Fibroblast of skin of right biceps (primary cell): ENCODE measurements at places on chromosomes 4 and X.

- DNase-seq: no peak
Observed at GRCh38 chr4:81375745-81376144, 96.0 kb downstream of the RASGEF1B start.

DNA sequence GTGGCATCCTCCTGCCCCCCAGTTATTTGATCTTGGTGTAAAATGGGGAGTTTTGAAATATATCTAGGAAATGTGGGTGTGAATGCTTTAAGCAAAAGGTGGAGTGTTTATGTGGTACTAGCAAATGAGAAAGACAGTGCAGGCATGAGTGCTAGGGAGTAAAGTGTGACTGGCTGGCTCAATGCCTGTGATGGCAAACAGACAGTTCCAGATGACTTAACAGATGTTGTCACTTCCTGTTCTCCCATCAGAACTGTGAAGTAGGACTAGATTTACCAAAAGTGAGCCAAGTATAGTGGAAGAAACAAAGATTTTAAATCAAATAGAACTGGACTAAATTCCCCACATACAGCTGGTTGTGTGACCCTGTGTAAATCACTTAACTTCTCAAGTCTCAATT lies 8.4 kb upstream of the AMOT start:
- DNase-seq: no peak

GRCh38 chr4:78710536-78710935 lies 65.6 kb upstream of the BMP2K start:
- DNase-seq: peak; percentile 72

DNA sequence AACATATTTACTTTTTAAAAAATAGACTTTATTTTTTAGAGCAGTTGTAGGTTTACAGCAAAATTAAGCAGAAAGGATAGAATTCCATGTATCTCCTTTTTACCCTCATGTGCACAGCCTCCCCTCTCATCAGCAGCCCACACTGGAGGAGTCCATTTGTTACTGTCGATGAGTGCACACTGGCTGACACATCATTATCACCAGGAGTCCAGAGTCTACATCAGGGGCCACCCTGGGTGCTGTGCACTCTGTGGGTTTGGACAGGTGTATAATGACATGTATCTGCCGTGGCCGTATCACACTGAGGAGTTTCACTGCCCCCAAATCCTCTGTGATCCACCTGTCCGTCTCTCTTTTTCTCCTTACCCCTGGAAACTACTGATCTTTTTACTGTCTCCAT lies 26.3 kb downstream of the TBC1D14 start:
- DNase-seq: no peak

DNA sequence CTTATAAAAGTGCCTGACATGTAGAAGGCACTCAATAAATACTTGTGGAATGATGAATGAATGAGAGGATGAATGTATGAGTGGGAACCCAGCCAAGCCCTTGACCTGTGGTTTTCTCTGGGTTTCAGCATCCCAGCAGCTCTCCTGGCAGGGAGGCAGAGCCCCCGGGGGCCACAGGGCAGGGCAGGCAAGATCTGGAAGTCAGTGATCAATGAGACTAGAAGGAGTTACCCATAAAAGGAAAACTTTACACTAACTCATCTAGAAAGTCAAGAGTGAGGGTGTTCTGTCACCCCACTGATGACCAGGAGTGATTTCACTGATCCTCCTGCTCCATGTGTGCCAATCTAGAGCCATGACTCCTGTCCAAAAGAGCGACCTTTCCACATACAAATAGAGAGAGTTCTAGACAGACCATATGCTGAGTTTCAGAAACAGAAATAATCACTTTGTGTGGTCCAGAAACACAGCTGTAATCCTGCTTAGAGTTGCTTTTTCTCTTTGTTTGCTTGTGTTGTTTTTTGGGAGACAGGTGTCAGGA lies 37.4 kb downstream of the MGARP start:
- peak; percentile 81 for DNase-seq

DNA sequence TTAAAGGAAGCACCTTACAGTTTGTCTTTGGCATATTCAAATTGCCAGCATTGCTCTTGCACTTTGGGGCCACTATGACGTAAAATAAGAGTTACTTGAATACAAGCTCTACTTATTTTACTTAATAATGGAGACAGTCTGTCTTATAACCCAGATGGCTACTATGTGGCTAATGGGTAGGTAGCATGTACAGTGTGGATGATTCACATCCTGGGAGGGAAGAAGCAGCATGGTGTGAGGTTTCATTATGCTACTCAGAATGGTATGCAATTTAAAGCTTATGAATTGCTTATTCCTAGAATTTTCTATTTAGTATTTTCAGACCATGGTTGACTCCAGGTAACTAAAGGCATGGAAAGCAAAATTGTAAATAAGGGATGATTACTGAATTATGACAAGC lies 761.8 kb upstream of the ATOH1 start:
- DNase-seq: peak; percentile 69

DNA sequence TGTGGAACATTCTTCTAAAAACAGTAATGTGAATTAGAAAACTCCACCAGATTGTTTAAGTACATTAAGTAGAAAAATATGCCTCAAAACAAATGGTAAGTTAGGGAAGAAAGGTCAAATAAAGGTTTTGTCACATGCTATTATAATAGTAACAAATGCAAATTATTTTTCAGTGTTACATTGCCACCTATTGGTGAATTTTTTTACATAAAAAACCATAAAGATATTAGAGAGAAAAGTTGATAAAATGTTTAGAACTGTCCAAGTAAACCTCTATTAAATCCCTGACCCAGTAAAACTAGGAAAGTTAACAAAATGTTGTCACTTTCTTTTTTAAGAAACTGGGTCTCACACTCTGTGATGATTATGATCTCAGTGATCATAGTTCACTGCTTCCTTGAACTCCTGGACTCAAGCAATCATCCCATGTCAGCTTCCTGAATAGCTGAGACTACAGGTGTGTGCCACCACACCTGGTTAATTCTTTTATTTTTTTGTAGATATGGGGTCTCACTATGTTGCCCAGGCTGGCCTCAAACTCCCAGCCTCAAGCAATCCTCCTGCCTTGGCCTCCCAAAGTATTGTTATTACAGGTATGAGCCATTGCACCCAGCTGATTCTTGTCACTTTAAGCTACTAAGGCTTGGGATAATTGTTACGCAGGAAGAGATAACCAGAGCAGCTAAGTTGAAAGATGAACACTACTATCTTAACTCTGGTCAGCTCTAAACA lies 157.6 kb downstream of the ATRX start:
- DNase-seq: peak; percentile 3

DNA sequence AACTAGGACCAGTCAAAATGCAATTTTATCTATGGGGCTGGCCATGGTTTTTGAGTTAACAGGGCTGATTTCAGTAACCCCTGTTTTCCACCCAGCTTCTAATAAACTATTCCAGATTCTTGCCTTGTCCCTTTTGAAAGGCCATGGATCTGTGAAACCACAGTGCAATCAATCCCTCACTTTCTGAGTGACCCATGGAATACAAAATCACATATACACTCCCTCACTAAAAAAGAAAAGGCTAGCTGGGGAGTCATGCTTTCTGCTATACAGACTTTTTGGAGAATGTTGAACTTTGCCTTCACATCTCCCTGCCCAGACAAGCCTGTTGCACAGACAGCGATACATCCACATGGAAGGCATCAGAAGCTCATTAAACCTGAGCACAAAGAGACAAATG lies 47.9 kb downstream of the MAD2L1 start:
- DNase-seq: peak; percentile 30

- peak; percentile 18 for DNase-seq
Observed at GRCh38 chr4:41882625-41883347, 52.4 kb upstream of the TMEM33 start.

DNA sequence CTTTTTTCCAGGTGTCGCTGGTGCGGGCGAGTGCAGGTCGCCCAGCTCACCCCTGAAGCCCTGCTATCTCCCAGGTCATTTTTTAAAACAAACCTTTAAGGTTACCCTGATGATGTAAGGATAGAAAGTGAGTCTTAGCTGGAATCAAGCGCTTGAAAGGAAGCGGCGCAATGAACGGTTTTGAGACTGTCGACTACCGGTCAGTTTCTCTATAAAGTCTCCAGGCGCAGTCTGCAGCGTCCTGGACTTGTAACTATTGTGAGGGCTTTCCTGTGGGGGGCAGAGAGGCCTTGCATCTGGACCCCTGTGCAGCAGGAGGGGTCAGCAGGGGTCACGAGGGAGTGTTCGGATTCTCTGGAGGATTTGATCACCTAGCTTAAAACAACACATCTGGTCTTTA lies 1.6 kb downstream of the KIT start:
- DNase-seq: no peak

- DNase-seq: peak; percentile 63
Observed at GRCh38 chrX:103495786-103496185, 23.5 kb downstream of the RAB40A start.

- DNase-seq: peak; percentile 99
Observed at GRCh38 chr4:101279377-101279871, 67.9 kb downstream of the PPP3CA start.

DNA sequence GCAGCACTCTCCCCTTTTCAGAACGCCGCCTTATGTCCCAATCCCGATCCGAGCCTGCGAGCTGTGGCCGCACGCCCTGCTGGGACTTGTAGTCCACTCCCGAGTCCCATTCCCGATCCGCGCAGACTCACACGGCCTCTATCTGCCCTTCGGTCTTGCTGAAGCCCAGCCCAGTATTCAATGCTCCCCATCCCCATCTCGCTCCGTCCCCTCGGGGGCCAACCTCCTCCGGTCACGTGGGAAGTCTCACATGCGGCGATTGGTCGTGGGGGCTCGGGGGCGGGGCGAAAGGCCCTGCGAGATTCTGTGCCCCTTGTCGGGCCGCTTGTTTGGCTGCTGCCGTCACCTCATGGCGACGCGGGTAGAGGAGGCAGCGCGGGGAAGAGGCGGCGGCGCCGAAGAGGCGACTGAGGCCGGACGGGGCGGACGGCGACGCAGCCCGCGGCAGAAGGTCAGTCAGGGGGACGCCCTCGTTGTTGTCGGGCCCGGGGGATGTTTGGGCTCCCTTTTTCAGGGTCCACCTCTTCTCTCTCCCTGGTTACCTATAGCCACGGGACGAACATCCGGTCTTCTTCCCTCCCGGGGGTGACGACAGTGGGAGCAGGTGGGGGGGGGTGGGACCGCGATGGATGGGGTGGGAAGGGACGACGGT lies at the start of gene TXLNG:
TXLNG (plus strand) TSS at position 328 of the 652 bp plus-strand sequence; CDS start at position 350, 22 bp downstream.
- peak; percentile 98 for DNase-seq

- no peak for DNase-seq
Observed at GRCh38 chr4:4853371-4853823, 6.1 kb upstream of the MSX1 start.

- DNase-seq: no peak
Observed at GRCh38 chr4:153499005-153499404, 32.8 kb downstream of the TMEM131L start.

DNA sequence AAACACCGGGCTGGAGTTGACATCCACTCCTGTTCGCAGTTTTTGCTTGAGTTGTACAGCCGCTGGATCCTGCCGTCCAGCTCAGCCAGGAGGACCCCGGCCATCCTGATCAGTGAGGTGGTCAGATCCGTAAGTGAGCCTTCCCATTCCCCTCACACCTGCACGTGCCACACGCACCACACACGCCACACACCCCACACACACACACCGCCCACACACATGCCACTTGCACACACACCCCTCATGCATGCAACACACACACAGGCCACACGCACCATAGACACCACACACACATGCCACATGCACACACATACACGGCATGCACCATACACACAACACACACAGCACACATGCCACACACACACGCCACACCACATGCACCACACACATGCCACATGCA lies 20.1 kb upstream of the MSANTD1 start:
- DNase-seq: no peak

DNA sequence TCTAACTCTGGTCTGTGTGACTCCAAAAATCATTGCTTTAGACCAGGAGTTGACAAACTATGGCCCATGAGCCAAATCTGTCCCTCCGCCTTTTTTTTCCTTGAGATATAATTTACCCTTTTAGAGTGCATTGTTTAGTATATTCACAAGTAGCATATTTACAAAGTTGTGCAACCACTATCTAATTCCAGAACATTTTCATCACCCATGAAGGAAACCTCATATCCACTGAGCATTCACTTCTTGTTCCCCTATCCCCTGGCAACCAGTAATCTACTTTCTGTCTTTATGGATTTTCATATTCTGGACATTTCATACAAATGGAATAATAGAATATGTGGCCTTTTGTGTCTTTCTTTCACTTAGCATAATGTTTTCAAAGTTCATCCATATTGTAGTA lies 67.4 kb upstream of the CITED1 start:
- no peak for DNase-seq

- no peak for DNase-seq
Observed at GRCh38 chr4:183155450-183156184, 56.6 kb downstream of the WWC2 start.

- no peak for DNase-seq
Observed at GRCh38 chrX:104018126-104018525, 4.6 kb upstream of the H2BW1 start.

- peak; percentile 11 for DNase-seq
Observed at GRCh38 chr4:109359040-109359646, 56.7 kb upstream of the COL25A1 start.

GRCh38 chr4:60485276-60485675 lies 714.9 kb upstream of the ADGRL3 start:
- peak; percentile 32 for DNase-seq

GRCh38 chrX:9862525-9862924 lies 76.3 kb downstream of the SHROOM2 start:
- no peak for DNase-seq

DNA sequence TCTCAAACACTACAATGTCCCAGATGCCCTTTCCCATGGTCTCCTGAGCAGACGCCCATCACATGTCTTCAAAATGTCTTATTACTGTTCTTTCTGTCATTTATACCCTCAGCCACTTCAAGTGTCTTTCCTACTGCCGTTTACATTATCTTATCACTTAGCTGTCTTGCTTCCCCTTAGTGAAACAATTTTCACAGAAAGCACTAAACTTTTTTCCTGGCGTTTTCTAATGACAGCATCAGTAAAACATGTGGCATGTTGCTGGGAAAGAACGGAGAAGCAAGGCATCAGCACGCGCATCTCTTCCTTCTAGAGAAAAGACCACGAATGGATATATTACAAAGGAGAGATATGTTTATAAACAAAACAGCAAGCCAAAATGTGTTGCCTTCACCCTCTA lies 189.7 kb upstream of the SLIT2 start:
- peak; percentile 32 for DNase-seq

DNA sequence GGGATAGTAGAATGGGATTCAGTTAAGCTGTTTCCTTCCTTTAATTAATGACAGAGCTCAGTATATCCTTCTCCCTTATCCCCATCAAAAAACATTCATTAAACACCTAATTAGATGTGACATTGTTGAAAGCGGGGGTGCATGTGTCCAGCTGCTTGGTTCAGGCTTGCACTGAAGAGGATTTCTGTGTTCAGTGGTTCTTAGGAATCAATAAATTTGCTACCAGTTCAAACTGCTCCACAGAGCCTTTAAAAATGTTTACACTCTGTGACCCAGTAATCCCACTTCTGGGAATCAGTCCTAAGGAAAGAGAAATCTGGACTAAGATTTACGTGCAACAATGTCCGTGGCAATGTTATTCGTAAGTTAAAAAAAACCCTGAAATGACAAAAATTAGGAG lies 7.2 kb upstream of the TMEM255A start:
- DNase-seq: no peak

DNA sequence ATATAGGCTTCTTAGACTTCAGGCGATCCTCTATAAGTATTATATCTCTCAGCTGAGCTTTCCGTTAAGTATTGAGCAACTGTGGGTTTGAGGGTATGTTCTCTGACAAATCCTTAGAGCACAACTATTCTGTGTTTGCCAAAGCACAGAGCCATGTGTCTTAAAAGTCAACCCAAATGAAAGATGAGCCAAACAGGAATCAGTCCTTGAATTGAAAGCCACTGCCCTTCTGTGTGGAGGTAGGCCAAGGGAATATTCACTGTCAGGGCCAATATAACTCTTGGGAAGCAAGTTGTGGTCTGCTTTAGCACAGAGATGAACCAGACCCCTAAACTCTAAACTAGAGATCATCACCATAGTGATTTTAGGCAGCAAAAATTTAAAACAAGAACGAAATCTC lies 164.0 kb downstream of the STAG2 start:
- DNase-seq: no peak
